ENCODE measurements at places on chromosomes 3 and 15.

- peak; percentile 67 for DNase-seq
Measured at GRCh38 chr3:187737368-187738070, 7.7 kb downstream of the BCL6 start.

GRCh38 chr3:12734960-12735359, 24.1 kb downstream of the TMEM40 start:
- no peak for DNase-seq

GRCh38 chr15:38563723-38564519, 693 bp downstream of the RASGRP1 start:
- peak; percentile 73 for DNase-seq

DNA sequence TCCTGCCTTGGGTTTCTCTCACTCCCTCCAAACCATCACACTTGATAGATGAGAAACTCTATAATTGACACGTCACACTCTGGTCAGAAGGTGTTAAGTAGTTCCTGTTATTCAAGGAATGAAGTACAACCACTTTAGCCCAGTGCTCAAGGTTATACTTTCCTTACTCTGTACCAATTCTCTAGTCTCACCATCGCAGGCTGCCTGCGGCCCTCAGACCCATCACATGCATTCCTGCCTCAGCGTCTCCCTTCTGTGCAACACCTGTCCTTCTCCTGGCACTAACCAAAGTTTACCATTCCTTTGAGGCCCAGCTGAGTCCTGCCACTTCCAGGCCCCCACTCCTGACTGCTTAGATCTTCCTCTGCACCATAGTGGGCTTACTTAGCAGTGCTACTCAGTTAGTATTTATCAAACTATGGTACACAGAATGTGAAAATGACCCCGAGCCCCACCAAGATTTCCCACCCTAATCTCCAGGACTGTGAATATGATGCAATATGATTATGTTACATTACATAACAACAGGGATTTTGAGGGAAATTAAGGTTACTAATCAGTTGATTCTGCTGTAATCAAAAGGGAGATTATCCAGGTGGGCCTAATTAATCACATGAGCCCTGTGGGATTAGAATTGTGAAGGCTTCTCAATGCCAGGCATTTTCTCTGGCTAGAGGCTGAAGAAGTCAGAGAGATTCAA, 36.2 kb downstream of the SPINK8 start:
- DNase-seq = no peak

DNA sequence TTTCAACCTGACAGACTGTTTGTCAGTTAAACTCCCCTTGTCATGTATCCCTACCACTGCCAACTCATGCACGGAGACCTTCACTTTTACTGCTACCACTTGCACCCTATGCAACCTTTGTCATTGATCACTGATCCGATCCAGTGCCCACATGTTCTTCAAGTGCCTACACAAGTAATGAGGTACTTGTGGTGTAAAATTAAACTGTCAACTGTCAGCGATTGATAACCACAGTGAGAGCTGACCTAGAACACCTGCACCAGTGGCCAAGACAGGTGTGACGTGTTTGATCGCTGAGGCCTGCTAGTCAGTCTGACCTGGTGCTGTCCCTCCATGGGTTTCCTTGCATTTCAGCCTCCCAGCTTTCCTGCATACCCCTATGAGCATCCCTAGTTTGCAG, 55.6 kb downstream of the MECOM start:
- no peak for DNase-seq

GRCh38 chr3:29827756-29828155, 546.9 kb downstream of the RBMS3 start:
- DNase-seq = no peak

DNA sequence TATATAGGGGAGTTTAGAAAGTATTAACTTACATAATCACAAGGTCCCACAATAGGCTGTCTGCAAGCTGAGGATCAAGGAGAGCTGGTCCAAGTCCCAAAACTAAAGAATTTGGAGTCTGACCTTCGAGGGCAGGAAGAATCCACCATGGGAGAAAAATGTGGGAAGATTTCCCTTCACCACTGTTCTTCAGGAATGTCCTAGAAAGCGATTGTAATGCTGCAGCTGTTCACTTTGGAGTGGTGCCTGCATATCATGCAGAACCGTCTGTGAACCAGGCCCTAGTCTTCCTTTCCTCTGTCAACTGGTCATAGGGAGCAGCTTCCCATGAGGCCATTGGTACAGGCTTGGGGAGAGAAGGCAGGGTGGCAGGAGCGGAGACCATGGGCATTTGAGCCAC, 497.9 kb upstream of the ARPP21 start:
- no peak for DNase-seq

GRCh38 chr3:177177749-177178221, 19.5 kb downstream of the TBL1XR1 start:
- no peak for DNase-seq

DNA sequence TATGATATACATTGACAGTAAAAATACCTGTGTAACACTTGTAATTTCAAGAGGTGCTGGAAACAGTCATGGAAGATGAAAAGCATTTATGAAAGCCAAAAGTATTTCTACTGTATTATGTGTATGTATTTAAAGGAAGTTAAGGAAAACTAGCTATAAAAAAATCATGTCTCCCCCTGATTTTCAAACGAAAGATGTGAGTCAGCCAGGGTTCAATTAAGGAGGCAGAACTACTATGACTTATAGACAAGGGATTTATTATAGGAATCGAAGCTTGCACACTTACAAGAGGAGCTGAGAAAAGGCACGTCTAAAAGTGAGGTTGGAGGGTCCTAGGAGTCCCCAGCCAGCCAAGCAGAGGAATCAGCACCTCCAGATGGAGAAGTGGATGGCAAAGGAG, 119.4 kb downstream of the SUCLG2 start:
- no peak for DNase-seq

GRCh38 chr3:39927479-39927878, 118.1 kb downstream of the MYRIP start:
- no peak for DNase-seq

GRCh38 chr3:128359846-128360642, 106.6 kb downstream of the DNAJB8 start:
- no peak for DNase-seq

Measured in AG08396 (cell line).